ENCODE measurements at places on chromosomes 16 and 17.

DNA sequence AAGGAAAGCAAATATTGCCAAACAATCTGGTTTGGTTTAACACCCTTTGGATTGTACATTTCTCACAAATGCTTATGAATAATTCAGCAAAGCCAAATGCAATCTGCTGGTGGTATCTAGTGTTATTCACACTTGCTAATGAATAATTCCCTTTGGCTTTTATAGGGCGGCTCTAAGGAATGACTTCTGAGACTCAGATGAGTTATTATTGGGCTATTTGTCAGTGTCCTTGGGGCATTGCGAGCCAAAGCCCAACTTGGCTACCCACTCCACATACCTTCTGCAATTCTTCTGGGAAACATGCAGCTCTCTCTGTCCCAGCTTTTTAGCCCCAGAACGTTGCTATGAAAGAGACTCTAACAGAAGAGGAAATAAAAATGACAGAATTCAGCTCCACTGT, 41.1 kb downstream of the FTO start:
- DNase-seq: no peak

DNA sequence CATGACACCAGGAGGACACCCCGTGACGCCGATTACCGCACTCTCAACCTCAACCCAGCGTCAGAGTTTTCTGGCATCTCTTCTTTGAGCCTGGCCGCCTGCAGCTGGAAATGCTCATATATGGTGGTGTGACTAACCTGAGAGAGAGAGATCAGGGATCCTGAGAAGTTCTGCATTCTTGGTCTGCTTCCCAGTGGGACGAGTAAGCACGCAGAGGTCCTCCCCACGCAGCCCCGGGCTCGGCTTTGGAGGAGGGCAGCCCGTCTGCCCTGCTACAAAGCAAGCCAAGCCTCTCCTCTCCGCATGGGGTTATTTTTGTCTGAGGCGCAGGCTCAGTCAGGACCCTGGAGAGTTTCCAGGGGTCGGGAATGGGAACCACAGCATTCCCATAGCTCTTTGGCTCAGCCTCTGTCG, 16.5 kb downstream of the CRISPLD2 start:
- no peak for DNase-seq

DNA sequence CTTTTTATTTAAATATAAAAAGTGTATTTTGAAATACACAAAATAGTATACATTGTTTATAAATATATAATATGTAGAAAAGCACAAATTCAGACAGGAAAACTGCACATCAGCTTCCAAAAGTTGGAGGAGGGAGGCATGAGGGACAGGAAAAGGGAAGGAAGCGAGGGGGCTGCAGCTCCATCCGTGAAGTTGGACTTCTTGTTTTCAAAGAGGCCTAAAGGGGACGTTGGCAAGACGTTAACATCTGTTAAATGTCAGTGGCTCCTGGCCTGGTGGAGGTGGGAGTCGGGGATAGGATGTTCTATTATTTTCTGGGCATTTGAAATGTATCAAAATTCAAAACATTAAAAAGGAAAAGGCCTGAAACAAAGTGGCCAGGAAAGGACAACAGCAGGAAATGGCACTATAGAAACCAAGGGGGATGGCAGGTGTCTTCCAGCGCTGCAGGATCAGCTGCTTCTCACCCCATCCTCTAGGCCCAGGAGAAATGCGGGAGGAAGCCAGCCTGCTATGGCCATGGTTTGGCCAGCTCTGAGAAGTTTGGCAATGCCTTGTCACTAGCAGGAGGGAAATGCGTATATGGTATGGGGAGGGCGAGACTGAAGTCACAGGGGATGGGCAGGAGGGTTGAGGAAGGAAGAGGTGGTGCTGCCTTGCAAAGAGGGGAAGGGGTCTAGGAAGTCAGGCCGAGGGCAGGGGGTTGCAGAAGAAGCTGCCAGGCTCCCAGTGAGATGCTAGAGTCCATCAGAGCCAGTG, 6.4 kb downstream of the CMTM2 start:
- DNase-seq: no peak

- DNase-seq: no peak
Observed at GRCh38 chr17:42179911-42180410, 981 bp downstream of the KCNH4 start.

DNA sequence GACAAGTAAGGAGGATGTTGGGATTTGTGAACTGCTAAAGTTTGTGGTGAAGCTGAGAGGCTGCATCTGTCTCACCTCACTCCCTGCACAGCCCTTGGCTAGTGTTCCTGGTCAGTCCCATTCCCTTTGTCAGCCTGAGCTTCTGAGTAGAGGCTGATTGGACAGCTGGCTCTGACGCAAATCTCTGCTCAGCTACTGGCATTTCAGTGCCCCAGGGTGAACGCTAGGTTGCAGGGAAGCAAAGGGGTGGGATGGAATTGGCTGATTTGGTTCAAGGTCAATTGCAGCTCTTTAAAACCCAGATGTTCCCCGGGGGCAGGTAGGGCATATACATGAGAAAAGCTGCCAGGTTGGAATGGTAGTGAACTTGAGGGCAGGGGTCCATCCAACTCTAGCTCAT, 23.1 kb upstream of the CNOT1 start:
- no peak for DNase-seq

DNA sequence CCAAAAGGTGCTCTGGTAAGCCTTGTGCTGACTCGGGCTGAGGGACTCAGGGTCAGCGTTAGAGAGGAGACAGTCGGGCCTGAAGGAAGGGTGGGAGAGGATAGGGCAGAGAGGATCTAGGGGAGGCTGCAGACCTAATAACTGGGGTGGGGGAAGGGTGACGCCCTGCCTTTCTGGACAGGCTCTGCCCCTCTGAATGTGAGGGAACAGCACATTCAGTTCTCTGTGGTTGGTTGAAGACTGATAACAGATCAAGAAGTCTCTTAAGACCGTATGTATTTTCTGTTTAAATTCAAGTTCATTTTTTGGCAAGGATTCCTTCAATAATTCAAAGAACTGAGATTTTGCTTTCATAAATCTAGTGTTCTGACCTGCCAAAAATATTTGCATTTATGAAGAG, 56.2 kb upstream of the TEKT3 start:
- DNase-seq: no peak

DNA sequence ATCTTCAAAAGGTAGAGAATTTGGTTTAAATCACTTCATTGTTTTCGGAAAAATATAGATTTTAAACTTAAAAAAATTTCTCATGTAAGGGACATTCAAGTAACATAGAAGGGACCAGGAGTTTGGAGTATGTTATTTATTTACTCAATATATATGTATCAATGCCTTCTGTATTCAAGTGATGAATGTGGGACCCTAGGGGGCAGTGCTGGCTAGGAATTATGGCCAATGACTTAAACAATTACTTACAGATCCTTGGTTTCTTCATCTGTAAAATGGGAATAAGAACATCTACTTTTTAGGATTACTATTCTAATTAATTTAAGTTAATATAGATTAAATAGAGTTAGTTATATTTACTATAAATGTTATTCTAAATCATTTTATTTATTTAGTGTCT, 886.3 kb upstream of the RBFOX1 start:
- DNase-seq: no peak

- DNase-seq: no peak
Observed at GRCh38 chr17:1390432-1391367, 9.3 kb downstream of the YWHAE start.

DNA sequence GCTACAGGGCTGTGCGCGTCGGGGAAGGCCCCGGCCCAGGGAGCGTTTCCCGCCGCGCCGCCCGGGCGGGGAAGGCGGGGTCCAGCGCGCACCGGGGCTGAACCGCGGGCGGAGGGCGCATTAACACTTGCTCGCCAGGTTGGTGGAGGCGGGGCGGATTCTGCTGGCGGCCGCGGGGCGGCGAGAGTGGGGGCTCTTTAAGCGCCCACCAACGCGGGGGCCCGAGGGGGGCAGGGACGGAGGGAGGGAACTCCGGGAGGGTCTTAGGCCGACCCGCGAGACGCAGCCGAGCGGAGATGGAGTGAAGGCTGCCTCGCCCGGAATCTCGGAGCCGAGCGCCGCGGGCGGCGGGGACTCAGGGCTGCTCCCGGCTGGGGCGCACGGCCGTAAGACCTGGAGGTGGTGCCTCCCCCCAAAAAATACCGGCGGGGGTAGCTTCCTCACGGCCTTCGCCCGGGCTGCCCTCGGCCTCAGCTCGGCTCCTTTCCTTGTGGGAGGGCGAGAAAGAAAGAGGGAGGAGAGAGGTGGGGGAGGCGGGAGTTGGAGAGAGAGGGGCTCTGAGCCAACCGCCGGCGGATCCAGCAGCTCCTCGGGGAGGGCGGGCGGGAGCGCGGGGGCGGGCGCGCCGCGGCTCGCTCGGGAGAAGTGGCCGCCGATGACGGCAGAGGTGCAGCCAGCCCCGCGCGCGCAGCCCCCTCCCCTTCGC, 415 bp upstream of the FOXF1 start:
- no peak for DNase-seq

DNA sequence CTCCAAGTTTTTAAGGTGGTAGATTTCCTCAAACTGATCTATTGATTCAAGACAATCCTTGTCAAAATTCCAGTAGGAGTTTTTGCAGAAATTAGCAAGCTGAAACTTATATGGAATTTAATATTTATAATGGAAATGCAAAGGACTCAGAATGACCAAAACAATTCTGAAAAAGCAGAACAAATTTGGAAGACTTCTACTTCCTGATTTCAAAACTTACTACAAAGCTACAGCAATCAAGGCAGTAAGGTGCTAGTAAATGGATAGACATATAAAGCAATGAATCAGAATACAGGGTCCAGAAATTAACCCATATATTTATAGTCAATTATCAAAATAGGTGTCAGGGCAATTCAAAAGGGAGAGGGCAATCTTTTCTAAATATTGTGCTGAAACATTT, 11.8 kb upstream of the IL21R start:
- DNase-seq: no peak

DNA sequence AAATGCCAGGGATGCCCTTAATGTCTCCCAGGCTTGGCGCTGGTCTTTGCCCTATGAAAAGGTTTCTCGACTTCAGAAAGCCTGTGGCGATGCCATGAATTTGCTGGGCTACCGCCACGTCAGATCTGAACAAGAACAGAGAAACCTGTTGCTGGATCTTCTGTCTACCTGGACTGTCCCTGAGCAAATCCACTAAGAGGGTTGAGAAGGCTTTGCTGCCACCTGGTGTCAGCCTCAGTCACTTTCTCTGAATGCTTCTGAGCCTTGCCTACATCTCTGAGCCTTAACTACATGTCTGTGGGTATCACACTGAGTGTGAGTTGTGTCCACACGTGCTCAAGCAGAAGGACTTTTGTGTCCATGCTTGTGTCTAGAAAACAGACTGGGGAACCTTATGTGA, 11.4 kb downstream of the CHST4 start:
- peak; percentile 2 for DNase-seq

- DNase-seq: no peak
Observed at GRCh38 chr17:40356990-40357881, 7.3 kb downstream of the GJD3 start.

DNA sequence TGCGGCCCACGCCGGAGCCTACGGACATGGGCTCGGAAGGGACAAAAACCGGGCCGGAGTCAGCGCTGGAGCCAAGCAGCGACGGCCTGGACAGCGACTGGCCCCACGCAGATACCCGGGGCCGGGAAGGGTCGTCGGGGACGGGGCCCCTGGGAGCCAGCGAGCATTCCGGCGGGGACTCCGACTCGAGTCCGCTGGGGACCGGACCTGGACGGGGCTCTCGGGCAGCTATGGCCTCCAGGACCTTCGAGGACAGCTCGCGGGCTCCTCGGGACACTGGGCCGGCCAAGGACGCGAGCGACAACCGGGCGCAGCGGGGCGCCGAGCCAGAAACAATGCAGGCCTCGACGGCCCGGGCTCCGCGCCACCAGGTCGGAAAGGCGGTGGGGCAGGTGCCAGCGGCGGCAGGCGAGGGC, 1.0 kb downstream of the MYO15B start:
- DNase-seq: no peak

DNA sequence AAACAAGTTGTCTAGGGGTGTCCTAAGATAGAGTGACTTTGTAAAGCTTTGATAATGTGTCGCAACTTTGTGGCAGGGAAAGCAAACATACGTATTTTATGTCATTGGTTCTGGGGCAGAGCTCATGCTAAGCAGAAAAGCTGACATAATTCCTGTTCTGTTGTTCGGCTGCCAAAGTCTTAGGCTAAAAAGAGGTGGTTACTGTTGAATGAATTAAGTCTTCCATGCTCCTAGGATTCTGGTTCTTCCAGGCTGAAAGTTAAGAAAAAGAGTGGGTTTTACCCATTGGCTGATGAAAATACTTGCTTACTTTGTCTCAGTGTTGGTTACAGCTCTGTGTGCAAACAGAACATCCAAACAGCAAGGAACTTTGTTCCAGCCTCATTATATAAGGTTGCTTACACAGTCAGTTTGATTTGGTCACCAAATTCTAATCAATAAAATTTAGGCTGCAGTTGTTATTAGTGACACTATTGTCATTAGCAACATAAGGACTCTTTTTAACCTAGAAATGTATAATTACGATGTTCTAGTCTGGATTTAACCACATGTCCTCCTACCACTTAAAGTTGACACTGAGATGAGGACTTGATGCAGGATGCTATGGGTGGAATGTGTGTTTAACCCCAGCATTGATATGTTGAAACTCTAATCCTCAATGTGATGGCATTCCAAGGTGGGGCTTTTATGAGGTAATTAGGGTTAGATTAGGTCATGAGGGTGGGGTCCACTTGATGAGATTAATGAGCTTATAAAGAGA, 114.0 kb upstream of the GOT2 start:
- DNase-seq: no peak

GRCh38 chr16:57279780-57280638, 4.5 kb downstream of the PLLP start:
- no peak for DNase-seq

DNA sequence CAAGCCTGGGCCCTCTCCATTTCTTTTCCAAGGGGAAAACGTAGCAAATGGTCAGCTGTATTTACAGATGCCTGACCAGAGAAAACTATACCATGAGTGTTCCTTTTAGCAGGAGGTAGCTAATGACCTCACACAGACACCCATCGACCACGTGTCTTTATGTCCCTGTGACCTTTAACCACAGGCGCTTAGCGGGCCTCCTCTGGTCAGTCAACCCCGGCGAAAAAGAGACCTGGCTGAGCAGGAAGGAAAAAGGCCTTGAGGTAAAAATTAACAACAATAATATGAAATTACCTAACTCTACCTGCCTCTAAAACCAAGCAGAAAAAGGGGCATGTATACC, 9.1 kb downstream of the NUDT16L1 start:
- DNase-seq: no peak

DNA sequence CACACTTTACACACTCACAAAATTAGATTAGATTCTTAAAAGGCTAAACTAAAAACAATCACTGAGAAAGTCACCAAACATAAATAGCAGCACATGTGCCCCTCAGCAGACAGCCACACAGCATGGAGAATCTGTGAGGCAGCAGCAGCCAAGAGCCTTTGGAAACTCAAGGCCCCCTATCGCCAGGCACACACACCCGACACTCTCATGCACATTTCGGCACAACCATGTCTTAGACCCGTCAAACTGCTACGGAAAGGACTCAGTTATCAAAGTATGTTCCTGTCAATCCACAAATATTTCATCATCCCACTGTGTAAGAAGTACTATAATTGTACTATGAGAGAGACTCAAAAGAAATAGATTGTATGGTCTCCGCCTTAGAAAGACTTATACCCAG, 20.9 kb downstream of the UBE2O start:
- no peak for DNase-seq

All from NCI-H446 (cell line).